Stimulated activated CD4-positive, alpha-beta T cell treated with anti-CD3 and anti-CD28 coated beads, Interleukin-15, amount 100 ng/mL, for 1 hour (primary cell): ENCODE measurements at places on chromosomes 4 and X.

DNA sequence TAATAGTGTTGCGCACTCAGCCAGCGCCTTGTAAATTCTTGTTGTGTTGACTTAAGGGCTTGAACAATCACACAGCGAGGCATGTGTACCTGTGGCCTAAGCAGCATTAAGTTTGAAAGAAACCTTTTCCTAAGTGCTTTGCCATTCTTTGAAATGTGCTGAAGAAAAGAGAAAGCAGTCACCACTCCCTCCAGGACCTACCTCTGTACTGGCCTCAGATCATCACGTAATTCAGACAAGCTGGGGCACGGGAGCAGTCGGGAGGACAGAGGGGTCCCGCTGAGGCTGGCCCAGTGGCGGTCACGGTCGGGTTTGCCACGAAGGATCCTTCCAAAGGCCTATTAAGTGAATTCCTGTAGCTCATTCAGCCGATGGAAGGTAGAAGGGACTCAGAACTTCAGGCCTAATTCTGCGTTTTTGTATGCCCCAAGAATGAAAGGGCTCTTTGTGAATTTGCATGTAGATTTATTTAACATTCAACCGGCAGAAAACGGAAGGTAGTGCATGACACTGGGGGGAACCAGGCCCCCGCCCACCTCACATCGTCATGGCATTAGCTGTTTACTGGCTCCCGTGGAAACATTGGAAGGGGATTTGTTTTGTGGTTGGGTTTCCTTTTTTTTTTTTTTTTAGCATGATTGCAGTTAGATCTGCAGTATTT, 106.3 kb downstream of the TRAPPC11 start:
- no peak for DNase-seq

DNA sequence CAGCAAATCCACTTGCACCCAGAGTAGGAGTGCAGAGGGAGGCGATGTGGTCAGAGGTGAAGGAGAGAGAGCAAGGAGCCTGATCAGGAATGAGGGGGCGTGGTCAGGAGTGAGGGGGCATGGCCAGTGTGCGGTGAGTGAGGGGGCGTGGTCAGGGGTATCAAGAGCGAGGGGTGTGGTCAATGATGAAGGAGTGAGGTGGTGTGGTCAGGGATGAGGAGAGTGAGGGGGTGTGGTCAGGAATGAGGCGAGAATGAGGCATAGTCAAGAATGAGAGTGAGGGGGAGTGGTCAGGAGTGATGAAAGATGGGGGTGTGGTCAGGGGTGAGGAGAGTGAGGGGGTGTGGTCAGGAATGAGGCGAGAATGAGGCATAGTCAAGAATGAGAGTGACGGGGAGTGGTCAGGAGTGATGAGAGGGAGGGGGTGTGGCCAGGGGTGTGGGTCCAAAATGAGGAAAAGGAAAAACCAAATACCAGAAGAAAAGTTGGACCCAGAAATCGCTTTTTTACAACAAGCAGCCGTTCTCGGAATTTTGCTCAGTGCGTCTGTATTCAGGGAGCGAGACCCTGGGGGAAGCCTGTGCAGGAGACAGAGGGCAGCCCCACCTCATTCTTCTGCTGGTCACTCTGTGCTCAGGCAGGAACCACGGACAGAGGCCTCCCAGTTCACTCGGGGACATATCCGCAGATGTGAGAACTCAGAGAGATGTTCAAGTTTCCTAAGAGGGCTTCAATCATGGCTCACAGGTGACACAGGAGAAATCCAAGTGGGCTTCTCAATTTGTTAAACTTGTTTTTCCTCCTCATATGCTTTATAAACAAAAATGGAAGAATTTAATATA, 47.5 kb downstream of the MAGEA1 start:
- DNase-seq = no peak

GRCh38 chr4:37455301-37456131, 211.0 kb downstream of the NWD2 start:
- no peak for DNase-seq

DNA sequence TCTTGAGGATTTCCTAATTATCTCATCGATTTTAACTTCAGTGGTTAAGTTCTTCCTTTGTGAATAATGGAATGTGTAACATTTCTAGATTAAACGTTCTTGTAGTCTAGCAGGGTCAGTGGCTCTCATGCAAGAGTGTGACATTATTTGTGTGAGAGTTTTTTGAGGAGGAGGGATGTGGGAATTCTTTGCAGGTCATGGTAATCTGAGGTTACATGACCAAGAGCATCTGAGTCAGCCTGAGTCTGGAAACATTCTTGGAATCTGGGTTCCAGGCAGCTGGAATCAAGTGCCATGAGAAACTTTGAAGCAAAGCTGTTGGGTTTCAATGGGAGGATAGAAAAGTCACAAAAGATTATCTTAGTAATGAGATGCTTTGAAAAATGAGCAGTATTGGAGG, 49.5 kb downstream of the GK start:
- DNase-seq = no peak

DNA sequence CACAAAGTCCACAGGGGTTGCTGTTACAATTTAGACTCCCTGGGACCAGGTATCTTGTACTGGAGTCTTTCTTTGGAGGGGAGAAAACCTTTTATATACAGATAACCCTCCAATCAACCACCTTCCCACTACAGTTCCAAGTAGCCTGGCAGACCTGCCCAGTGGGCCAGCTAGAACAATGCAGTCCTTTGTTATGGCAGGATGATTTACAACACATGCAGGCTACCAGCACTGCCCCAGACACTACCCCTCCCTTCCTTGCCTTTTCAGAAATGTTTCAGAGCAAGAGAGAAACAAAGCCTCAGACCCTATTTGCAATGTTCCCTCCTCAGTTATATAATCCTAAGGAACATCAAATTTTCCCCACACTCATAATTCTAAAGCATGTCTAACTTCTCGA, 11.1 kb downstream of the RASL11B start:
- no peak for DNase-seq

DNA sequence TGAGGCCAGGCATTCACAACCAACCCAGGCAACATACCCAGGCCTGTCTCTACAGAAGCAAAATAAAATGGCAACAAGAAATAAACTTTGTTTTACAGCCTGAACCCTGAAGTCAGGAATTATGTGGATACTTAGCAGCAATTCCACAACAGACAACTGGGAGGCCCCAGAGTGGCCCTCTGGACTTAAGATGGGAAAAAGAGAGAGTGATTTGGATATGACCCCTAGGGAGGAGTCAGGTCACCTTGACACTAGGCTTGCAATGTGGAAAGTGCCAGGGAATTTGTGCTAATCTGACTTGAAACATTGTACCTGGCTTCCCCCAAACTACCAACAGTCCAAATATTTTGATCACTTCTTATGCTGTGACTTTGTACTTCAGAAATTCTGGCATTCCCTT, 193.1 kb downstream of the PARM1 start:
- DNase-seq = no peak

DNA sequence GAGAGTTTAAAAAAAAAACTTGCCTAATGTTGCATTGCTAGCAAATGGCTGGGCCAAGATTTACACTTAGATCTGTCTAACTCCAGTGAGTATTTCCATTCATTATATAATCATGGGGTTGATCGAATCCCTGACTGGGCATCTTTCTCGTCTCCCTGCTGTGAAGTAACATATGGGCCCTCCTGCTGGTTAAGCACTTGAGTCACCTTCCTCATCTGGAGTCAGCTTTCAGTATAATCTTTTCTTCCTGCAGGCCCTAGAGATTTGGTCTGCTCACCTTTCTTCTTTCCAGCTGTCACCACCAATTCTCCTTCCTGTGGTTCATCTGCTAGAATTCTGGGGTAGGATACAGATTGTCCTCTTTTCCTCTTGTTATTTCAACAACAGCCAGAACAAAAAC, 41.6 kb downstream of the TIGD2 start:
- no peak for DNase-seq

- no peak for DNase-seq
These were observed 1.4 kb upstream of the PACRGL start for GRCh38 chr4:20698820-20699219.

- DNase-seq = no peak
These were observed at the start of gene FABP2 for GRCh38 chr4:119321921-119322687. Gene FABP2, minus strand, starts transcription at chr4:119322138. Its CDS starts 36 bp downstream, at chr4:119322102.

DNA sequence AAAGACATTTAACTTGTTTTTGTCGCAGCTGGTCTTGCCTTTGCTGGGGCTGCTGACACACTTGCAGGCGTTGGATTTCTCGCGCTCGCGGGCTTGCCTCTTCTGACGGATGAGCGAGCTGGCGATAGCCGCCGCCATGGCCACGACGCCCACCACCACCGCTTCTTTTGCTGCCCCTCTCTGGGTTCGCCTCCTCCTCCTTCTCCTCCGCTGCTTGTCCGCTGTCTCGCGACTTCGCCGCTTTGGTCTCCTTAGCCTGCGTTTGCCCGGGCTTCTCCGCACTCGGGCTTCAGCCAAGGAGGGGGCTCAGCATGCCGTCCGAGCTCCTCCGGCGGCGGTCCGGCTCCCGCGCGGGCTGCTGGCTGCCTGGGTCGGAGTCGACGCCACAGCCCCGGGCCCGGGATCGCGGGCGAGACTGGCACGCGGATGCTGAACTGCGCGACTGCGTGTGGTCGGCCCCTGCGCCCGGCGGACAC, 613 bp downstream of the FGF13 start:
- DNase-seq = no peak

DNA sequence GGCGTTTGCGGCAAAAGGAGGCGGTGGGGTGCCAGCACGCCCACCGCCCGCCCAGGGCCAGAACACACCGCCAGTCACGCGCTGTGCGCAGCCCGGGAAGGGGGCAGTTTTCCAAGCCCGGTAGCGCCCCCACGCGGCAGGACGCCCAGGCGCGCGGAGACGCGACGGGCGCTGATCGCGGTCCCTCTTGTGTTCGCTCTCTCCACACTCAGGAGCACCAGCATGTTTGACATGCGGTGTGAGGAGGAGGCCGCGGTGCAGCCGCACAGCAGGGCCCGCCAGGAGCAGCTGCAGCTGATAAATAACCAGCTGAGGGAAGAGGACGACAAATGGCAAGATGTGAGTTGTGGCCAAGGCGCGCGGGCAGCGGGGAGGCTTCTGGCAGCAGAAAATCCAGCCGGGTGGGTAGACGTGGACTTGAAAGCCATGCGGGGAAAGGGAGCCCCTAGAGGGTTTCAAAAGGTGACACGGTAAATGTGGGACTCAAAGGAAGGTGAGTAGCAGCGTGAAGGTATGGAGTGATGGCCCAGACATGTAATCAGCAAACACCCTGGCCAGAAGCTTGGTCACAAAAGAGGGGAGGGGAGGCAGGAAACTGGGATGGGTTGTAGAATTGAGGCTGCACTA, 104.1 kb downstream of the PHOX2B start:
- DNase-seq = no peak

DNA sequence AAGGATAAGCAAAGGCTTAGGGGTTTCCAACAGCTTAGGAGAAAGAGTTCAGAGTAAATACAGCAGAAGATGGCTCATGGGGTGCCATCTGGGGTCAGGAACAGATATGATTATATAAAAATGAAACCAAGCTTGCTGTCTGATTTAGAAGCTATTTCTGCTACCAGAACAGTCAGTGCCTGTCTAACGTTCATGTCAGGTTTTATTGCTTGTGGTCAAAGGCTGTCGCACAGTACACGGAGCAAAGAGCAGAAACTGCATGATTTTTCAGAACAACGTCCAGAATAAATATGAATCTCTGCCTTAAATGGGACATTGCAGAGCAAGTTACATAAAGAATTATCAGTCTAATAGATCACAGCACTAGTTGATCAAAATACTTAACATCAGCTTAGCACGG, 17.4 kb downstream of the CETN2 start:
- no peak for DNase-seq

GRCh38 chr4:11497212-11497806, 68.6 kb upstream of the HS3ST1 start:
- no peak for DNase-seq

- DNase-seq = no peak
These were observed 27.2 kb upstream of the TMSB4X start for GRCh38 chrX:12947545-12948235.

GRCh38 chr4:8582436-8582835, 2.2 kb downstream of the GPR78 start:
- DNase-seq = no peak

- DNase-seq = no peak
These were observed 1485.6 kb downstream of the PCDH19 start for GRCh38 chrX:98924511-98924910.

- DNase-seq = no peak
These were observed 37.0 kb downstream of the TKTL1 start for GRCh38 chrX:154332561-154332960.
